Effector memory CD4-positive, alpha-beta T cell (primary cell): ENCODE measurements at places on chromosomes 2 and 18.

- H3K27me3 ChIP-seq: no peaks in the 10 kb centered on the region
- no peak for DNase-seq
- H3K4me3 ChIP-seq: no peak overlapping the region
- no peak overlapping the region for H3K27ac ChIP-seq
- no peaks in the 10 kb centered on the region for H3K36me3 ChIP-seq
Measured at GRCh38 chr2:227824711-227825110, 11.1 kb downstream of the CCL20 start.

DNA sequence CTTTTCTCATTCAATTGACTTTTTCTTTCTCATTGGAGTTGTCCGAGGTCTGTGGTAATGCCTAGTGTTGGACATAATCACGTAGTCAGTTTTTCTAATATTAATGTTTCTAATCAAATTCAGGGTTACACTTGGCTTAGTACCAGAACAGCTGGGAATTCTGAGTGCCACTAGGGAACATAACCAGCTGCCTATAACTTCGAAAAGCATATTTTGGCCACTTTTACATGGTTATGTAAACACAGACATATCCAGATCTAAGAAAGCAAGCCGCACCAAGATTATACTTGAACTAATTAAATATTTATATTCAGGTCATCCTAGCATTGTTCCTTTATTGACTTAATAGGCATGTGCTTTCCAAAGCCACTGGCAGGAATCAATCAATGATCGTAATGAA is 91.1 kb upstream of the ARHGAP28 start:
- DNase-seq: no peak
- no peaks in the 10 kb centered on the region for H3K4me1 ChIP-seq
- no peak overlapping the region for H3K4me3 ChIP-seq
- H3K27ac ChIP-seq: no peak overlapping the region
- H3K36me3 ChIP-seq: no peaks in the 10 kb centered on the region

GRCh38 chr2:8307606-8308180 is 374.2 kb upstream of the ID2 start:
- DNase-seq: no peak
- no peaks in the 10 kb centered on the region for H3K27me3 ChIP-seq
- H3K27ac ChIP-seq: no peak overlapping the region
- peaks cover 47% of the 10 kb centered on the region for H3K4me1 ChIP-seq
- no peak overlapping the region for H3K4me3 ChIP-seq

DNA sequence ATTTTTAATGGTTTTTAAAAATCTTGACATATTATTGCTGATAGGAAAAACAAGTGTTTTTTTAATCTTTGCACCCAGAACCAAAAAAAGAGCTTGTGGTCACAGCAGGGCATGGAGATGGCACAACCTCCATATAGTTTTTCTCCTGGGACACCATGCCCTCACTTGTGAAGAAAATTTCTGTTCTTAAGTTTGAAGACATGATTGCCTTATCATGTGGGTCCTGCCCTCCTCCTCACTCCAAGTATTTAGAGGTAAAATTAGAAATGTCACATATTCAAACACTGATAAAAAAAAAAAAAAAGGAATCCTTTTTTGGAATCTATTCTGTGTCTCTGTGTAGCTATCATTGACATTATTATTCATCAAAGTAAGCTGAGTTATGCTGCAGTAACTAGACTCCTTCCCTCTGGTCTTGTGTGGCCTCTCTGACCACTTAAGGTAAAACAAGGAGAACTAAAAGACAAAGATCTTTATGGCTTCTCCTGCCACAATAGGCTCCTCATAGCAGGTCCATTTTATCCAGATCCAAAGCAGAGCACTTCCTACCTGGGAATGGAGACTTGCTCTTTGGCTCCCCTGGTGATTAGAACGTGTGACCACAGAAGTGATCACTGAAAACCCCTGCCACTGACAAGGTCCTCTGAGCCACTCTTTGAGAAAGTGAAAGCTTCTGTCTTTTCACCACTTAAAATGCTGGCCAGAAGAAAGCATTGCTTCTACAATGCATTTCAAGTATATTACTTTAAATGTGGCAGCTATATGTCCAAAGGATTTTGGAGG is 19.8 kb downstream of the ADD2 start:
- H3K27ac ChIP-seq: no peak overlapping the region
- no peak for DNase-seq
- H3K27me3 ChIP-seq: no peaks in the 10 kb centered on the region
- H3K4me3 ChIP-seq: no peak overlapping the region

- H3K4me3 ChIP-seq: no peak overlapping the region
- H3K4me1 ChIP-seq: no peaks in the 10 kb centered on the region
- H3K27me3 ChIP-seq: no peaks in the 10 kb centered on the region
- DNase-seq: no peak
Measured at GRCh38 chr2:68878071-68878711, 7.0 kb upstream of the BMP10 start.
